ENCODE measurements at places on chromosomes 16 and 17.

DNA sequence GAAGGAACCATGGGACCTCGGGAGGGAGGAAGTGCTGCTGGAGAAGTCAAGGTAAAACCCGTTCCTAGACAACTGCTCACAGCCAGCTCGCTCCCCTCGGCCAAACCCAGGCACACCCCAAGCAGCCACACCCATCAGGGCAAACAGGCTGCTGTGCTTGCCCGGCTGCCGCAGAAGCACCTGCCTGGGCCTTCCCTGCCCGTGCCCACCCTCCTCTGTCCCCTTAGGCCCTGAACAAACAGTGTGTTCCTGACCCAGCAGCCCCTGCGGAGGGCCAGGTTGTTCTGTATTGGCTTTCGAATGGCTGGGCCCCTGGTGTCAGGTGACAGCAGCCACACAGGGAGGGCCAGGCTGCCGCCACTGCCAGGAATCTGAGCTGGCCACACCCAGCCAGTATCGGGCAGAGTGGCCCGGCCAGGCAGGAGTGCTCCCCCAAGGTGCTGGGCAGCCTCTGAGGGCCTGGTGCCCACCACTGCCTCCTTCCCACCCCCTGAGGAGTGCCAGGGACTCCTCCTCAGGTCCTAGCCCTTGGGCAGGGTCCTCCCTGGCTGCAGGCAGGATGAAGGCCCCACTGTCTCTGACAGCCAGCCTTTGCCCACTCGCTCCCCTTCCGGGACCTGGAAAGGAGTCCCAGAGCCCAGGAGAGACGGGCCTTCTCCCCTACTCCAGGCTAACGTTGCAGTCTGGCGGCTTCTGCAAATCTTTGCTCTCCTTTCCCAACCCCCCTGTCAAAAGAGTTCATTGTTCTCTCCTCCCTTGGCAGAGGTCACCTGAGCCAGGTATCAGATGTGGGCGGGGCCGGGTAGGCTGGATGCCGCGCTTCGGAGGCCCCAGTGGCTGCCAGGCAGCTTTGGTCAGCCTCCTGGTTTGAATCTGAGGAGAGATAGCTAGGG lies 24.0 kb downstream of the LLGL2 start:
- DNase-seq, result no peak

DNA sequence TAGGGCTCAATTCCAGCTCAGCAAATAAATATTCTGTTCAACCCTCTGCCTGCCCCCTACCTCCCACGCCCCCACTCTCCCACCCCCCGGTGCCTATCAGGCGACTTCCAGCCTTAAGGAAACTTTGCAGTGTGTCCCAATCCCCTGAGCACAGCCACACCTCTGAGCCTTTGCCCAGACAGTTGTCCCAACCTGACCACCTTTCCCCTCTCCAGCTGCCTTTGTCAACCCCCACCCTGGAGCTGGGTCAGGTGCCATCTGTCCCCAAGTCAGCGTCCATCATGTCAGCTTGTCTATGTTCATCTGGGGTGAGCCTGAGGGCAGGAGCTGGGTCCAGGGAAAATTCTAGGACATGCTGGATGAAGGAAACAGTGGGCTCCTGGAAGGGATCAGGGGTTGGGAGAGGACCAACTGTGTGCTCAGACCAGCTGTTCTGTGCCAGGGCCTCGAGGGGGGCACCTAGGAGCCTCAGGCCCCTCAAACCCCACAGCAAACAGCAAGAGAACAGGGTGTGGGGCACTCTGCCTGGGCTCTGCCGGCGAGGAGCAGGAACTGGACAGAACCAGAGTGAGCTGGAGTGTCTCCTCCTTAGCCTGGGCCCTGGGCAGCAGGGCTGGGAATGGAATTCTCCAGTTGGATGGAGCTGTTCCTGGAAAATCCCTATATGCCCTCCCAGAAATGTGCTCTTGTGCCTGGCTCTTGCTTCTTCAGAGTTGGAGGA lies 17.8 kb downstream of the CDH16 start:
- DNase-seq, result no peak

GRCh38 chr17:71430281-71430680 lies 690.5 kb upstream of the SOX9 start:
- no peak for DNase-seq

DNA sequence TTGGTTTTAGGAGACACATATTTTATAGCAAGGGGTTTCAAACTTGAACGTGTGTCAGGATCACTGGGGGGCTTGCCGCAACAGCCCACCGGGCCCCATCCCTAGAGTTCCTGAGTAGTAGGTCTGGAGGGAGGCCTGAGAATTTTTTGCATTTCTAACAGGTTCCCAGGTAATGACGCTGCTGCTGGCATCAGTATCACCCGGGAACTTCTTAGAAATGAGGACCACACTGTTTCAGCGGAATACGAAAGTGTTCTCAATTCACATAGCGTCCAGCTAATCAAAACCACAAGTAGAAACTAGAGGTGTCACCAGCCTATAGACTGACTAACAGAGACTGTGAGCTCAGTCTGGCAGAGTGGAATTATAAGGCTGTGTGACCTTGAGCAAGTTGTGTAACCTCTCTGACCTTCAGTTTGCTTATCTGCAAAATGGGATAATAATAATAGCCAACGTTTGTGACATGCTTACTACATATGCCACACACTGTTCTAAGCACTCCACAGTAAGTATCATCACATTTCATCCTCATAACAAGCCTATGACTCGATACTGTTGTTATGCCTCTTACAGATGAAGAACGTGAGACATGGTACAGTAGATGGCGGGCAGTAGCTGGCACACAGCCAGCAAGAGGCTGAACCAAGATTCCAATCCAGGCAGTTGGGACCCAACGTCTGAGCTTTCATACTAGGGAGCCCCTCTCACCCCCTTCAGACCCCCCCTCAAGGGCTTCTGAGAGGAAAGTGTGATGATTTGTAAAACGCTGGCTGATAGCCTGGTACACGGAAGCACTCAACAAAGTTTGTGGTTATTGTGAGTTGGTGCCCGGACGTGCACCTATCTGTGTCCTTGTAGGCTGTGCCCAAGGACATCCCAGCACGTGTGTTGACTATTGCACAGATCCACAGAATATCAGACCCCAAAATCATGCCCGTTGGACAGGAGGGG lies 4.6 kb upstream of the ICAM2 start:
- DNase-seq, result no peak

DNA sequence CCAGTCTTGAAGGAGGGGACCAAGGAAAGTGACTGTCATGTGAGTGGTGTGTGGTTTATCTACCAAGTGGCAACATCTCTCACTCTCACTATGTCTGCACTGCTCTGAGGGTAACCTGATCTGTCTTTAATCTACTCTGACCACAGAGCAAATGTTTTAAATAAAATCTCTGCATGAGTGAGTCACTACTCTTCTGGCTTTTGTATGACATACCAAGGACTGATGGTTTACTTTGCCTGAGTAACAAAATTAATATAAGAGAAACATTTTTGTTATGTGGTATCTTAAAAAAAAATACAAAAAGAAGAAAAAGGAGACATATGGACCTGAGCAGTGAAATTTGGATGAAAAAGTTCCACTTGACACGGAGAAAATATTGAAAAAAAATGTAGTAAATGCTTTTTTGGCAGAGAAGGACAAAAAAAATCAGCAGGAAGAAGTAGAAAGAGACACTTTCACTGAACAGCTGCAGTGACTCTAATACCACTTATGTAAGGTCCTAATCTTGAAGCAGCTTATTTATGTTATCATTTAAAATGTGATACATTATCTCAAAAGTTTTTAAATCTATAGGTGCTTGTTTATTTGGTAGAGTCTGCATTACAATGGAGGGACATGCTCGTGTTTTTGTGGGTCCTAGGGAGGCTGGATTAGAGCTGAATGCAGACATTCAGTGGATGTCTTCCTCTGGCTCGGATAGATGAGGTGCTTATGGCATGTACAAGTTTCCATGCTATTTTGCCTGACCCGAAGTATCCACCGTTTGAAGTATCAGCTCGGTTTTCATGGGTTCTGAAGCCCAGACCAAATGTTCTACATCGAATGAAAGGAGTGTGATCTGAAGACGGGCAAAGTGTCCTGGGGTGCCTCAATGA lies 240.7 kb downstream of the MAP2K6 start:
- no peak for DNase-seq

DNA sequence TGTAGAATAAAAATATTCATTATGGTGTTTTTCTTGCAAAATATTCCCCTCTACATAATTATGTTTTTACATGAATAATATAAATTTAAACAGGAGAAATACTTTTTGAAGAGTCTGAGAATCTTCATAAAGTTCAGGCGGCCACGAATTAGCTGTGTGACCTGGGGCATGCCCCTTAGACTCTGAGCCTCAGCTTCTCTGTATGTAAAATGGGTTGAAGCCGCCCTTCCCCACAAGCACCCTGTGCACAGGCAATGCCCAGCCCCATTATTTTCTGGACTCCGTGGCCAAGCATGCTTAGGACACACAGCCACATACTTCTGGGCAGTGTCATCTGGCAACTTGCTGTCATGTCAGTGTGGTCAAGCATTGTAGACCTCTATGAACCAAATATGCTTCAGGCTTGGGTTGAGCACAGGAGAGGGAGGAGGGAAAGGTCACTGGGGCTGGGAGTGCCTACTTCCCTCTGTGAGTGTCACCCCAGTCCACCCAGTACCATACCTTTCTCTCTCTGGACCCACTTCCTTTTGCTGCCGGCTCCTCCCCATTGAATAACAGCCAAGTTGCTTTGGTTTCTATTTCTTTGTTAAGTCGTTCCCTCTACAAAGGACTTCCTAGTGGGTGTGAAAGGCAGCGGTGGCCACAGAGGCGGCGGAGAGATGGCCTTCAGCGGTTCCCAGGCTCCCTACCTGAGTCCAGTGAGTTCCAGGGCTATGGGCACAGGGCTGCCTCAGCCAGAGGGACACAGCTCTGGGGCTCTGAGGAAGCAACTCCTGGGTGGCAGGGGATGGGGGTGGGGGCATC lies at the start of gene LGALS9:
LGALS9 (plus strand) TSS at position 582 of the 804 bp plus-strand sequence; CDS start at position 660, 78 bp downstream.
- peak; percentile 79 for DNase-seq

GRCh38 chr17:82330322-82331239 lies 3.0 kb downstream of the SECTM1 start:
- DNase-seq, result no peak

- no peak for DNase-seq
Measured at GRCh38 chr16:57169327-57169726, 16.5 kb downstream of the PSME3IP1 start.

DNA sequence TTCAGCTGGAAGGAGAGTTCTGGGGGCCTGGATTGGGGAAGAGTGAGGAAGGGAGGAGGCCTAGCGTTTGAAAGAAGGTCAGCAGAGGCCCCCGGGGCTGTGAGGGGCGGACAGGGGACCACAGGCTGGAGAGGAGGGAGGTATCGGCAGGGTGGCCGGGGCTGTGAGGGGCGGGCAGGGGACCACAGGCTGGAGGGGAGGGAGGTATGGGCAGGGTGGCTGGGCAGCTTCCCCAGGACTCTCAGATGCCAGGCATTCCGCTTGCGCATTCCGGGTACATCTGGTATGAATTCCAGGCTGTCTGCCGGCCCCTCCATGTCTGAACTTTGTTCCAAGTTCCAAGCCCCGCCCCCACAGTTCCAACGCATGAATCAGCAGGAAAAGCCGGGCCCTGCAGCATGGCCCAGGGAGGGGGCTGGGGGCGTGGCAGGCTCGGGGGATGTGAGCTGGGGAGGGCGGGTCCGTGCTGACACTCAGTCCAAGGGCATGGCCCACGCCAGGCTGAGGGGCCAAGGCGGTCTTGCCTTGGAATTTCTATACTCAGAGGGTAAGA lies 4.3 kb upstream of the TLCD2 start:
- peak; percentile 12 for DNase-seq

- DNase-seq, result no peak
Measured at GRCh38 chr17:7654832-7655540, 4.3 kb downstream of the ATP1B2 start.

- DNase-seq, result no peak
Measured at GRCh38 chr17:44559634-44560554, 2.6 kb downstream of the FZD2 start.

DNA sequence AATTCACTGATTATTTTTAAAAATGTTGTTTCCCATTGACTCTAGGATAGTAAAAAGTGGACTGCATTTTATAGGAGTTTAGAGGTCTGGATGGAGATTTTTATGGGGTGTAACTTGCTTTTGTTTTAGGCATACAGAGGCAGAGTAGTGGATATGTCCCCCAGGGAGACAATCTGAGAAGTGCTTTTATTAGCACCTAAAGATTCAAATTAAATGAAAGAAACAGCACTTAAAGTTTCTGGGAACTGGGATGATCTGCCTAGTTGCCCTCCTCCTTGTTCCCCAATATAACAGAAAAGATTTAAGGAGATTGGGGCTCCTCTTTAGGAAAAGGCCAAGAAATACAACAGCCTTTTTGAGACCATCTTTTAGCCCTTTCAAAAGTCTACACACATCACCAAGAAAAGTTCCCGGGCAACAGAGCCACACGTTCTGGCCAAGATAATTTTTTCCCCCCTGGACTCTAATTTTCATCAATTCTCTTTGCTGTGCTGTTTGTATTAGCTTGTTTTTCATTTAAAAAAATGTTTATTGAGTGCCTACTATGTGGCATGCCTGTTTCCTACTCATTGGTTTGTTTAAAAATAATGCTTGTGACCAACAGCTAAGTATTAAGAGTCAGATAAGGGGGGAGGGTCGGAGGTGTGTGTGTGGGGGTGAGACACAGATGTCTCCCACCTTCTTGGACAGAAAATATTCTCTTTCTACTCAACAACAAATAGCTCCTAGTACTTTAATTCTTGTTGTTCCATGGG lies 2.5 kb upstream of the IGF2BP1 start:
- DNase-seq, result no peak

DNA sequence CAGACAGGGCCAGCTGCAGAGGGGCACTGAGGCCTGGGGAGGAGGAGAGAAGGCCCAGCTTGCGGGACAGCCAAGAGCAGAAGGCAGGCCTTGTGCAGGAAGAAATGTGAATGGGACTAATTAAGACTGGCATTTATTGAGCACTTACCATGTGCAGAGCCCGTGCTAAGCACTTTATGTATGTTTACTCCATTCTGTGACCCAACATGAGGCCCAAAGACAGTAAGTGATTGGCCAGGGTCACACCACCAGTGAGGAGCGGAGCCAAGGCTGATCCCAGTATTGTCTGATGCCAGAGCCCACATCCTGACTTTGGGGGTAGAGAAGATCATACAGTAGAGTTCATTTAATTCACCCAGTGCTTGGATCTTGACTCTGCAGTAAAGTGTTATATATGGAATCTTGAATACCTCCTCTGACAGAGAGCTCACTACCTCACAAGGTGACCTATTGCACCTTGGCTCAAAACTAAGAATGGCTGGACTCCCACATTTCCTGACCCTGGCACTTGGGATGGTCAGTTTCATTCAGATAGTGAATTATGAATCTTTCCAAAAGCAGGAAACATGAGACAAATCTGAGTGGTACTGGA lies 13.6 kb downstream of the KATNB1 start:
- DNase-seq, result no peak

DNA sequence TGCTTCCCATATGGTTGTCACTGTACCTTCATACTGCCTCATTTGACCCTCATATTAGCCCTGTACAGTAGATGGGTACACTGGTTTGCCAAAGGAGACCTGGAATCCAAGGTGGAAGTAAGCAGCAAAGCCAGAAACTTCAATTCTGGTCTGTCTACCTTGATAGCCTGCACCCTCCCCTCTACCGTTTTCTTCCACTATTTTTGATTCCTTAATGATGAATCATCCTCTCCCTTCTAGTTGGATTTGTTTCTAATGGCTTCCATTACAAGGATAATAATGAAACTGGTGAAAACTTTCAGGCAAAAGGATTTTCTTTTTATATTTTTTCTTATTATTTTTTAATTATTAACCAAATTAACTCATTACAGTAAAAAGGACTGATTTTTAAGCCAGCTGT lies 17.3 kb downstream of the TAC4 start:
- no peak for DNase-seq

GRCh38 chr17:81196505-81197408 lies 26.0 kb downstream of the CEP131 start:
- DNase-seq, result no peak

- DNase-seq, result no peak
Measured at GRCh38 chr16:66695935-66696668, 441 bp downstream of the CMTM4 start.

Measured in Kasumi-1 (cell line).